Activated naive CD4-positive, alpha-beta T cell (primary cell): ENCODE measurements at places on chromosomes 1 and 21.

GRCh38 chr1:45843474-45843905, 40.1 kb downstream of the MAST2 start:
- no peak for DNase-seq

- no peak for DNase-seq
These were observed 103.5 kb downstream of the HMCN1 start for GRCh38 chr1:185837711-185838110.

GRCh38 chr1:206634365-206635079, 814 bp upstream of the DYRK3 start:
- peak; percentile 47 for DNase-seq

- DNase-seq = no peak
These were observed 45.5 kb downstream of the GIPC2 start for GRCh38 chr1:78091215-78091813.

DNA sequence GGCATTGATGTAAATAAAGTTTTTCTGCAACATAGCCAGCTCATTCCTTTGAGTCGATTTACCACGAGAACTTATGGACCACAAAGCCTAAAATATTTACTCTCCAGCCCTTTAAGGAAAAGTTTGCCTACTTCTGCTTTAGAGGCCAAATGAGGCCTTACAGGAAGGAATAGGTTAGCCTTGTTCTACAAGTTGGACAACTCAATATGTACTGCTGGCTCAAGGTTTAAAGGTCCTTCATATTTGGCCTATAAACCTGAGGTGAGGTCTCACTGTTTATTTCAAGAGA, 144.5 kb upstream of the DNAH14 start:
- no peak for DNase-seq

GRCh38 chr21:42818328-42818749, 61.0 kb downstream of the WDR4 start:
- DNase-seq = peak; percentile 55

- no peak for DNase-seq
These were observed 94.5 kb upstream of the LPGAT1 start for GRCh38 chr1:211925016-211925415.

DNA sequence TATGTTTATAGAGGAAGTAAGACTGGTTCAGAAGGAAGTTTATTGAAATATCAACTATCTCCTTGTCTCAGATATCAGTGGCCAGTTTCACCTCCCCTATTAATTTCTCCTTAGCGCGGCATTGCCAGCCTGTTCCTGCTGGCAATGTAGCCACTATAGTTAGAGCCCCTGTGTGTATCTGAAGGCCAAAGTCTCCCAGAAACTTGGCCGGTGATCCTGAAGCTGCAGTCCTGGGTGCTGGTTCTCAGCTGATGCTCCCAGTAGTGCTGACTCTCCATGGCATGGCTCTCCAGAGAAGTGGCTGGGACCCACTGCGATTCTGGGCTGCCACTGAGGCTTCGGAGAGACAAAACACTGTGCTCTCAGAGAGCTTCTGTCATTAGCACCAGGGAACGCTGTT, 59.9 kb downstream of the TNN start:
- no peak for DNase-seq

DNA sequence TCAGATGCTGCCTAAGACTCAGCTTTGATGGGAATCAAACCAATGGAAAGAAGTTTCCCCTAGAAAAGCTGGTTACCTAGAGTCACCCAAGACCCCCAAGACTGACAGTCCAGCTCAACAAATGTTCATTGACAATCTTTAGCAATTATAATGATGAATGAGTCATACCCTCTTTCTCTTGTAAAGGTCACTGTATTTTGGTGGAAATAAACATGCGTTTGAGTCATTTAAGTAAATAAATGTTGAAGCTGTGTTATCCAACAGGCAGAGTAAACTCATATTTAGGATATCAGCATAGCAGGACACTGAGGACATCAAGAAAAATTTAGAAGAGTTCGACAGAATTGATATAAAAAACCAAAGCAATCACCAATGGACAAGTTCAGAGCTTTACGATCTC, 295.9 kb downstream of the RGS7 start:
- no peak for DNase-seq

GRCh38 chr1:186374303-186375151, 526 bp downstream of the TPR start:
- no peak for DNase-seq
